Germinal center (tissue), 1 donor: ENCODE measurements at places on chromosomes 5 and 9.

DNA sequence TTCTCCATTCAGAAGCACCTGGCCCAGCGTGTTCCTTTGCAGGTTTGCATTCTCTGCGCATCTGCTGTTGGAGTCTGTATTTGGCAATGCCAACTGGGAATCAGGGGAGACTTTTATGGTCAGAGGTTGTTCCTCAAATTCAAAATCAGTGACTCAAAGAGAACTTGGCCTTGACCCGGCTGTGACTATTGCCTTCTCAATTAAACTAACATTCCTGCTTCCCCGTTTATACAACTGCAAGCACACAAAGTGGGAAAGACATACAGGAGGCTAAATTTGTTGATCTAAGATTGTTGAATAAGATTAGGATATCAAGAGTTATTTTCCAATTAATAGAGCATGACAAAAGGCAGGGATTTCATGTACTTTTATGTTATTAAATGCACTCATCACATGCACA, 402.4 kb upstream of the IRX2 start:
- no peak for DNase-seq

DNA sequence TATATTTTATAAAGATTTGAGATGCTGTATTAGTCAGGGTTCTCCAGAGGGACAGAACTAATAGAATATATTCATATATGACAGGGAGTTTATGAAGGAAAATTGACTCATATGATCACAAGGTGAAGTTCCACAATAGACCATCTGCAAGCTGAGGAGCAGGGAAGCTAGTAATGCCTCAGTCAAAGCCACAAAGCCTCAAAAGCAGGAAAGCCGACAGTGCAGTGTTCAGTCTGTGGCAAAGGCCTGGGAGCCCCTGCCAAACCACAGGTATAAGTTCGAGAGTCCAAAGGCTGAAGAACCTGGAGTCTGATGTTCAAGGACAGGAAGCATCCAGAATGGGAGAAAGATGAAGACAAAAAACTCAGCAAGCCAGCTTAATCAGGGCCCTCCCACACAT, 382.2 kb downstream of the LRRC70 start:
- no peak for DNase-seq

- no peak for DNase-seq
Observed at GRCh38 chr5:109700516-109701153, 10.9 kb downstream of the MAN2A1 start.

DNA sequence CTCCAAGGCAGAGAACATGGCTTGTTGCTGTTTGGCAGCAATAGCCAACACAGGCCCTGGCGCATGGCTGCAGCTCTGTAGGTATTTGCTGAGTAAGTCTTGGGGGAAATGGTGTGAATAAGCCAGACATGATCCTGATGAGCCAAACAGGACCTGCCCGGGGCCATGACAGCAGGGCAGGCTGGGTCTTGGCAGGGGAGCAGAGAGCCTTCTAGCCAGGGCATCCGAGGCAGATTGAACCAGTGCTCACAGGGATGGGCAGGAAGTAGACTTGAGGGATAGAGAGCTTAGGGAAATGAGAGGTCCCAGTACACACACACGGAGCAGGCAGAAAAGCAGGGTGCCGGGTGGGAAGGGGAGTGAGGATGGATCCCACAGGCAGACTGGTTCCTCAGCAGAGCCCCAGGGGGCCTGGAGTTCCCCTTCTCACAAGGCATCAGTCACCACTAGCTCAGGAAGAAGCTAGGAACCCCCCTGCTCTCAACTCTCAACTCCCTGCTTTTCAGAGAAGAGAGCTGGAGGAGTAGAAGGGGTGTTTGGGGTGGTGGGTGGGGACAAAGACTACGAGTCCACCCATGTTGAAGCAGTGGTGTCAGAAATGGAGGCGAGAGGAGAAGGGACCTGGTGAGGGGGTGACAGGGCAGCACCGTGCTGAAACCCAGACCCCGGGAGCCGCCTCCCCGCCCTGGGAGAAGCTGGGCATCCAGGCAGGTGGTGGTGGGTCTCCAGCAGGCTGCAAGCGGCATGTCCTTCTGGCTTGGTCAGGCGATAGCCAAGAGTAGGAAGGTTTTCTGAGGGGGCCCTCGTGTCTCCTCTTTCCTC, 111.1 kb downstream of the RGS3 start:
- no peak for DNase-seq

GRCh38 chr5:38208782-38209378, 49.5 kb upstream of the EGFLAM start:
- no peak for DNase-seq
